ENCODE measurements at places on chromosomes 5 and 9. TPM values are rescaled to one million over a fixed set of nuclear protein-coding genes. Genes with fewer than 3 reads are reported as not detected.

SPINK1 gene
- total RNA-seq: 0.73 TPM

KCNV2 gene
- total RNA-seq: not detected

SHISAL2B gene
- not detected for total RNA-seq

ADGRD2 gene
- not detected for total RNA-seq

IL3 gene
- not detected for total RNA-seq

SFXN1 gene
- 84.6 TPM for total RNA-seq

ADCY2 gene
- not detected for total RNA-seq

AIF1L gene
- 1.4 TPM for total RNA-seq

SNCAIP gene
- not detected for total RNA-seq

OLFML2A gene
- total RNA-seq: 24.0 TPM

STX17 gene
- 8.5 TPM for total RNA-seq

BTNL9 gene
- total RNA-seq: 1.3 TPM

ERGIC1 gene
- 341 TPM for total RNA-seq

FOXI1 gene
- total RNA-seq: not detected

TLX3 gene
- not detected for total RNA-seq

RFX3 gene
- 1.4 TPM for total RNA-seq

STKLD1 gene
- 0.85 TPM for total RNA-seq

LMBRD2 gene
- total RNA-seq: 3.4 TPM

DMRT3 gene
- total RNA-seq: not detected

C5orf47 gene
- not detected for total RNA-seq

ENC1 gene
- 6.8 TPM for total RNA-seq

PTGDS gene
- total RNA-seq: 0.56 TPM

SEMA5A gene
- total RNA-seq: not detected

LIX1 gene
- not detected for total RNA-seq

KCTD16 gene
- 0.01 TPM for total RNA-seq

B4GALT7 gene
- total RNA-seq: 29.9 TPM

CCDC192 gene
- not detected for total RNA-seq

MEGF9 gene
- 26.3 TPM for total RNA-seq

DBH gene
- total RNA-seq: not detected
